CD4-positive, alpha-beta T cell treated with Interferon gamma for 1 hour (primary cell): ENCODE measurements at places on chromosomes 12 and 14.
A peak's percentile ranks its signal among the peaks of the same experiment; 100 is the strongest.

DNA sequence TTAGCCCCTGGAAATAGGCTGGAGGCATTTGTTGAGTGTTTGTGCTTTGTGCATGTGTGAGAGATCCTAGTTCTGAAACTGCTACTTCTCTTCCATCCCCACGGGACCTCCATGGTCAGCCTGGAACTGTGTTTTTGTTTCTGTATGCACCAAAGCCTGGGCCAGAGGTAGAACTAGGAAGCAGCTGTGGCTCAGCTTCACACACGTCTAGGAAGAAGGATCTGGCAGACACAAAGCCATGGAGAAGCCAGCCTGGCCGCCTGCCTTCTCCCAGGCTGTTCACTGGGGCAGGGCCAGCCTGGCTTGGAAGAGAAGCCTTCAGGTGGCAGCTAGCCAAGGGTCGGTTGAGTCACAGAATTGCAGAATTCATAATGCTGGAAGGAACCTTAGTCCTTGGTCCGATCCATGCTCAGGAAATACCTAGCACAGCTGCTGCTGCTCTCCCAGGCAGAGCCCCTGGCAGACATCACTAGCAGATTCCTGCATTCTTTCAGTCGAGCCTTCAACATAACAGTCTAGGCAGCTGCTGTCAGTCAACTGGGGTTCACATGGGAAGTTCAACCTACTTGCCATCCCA, 27.0 kb downstream of the RIN3 start:
- no peak for DNase-seq

DNA sequence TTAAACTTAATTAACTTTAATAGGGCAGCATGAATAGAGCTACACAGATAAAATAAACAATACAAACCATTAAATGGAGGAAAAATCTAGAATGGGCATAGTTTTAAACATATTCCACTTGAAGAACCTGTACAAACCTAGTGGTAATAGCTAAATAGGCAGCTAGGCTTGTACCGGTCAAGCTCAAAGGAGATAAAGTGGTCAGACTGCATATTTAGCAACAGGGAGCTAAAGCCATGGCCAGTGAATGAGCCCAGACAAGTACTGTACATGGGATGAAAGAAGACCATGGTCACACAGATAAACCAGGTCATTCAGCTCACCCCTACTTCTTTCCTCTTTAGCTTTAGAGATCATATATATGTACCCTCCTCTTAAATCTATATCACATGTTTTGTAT, 186.6 kb upstream of the KRR1 start:
- DNase-seq = no peak

- DNase-seq = no peak
Observed at GRCh38 chr14:29233188-29233587, 466.6 kb downstream of the FOXG1 start.

DNA sequence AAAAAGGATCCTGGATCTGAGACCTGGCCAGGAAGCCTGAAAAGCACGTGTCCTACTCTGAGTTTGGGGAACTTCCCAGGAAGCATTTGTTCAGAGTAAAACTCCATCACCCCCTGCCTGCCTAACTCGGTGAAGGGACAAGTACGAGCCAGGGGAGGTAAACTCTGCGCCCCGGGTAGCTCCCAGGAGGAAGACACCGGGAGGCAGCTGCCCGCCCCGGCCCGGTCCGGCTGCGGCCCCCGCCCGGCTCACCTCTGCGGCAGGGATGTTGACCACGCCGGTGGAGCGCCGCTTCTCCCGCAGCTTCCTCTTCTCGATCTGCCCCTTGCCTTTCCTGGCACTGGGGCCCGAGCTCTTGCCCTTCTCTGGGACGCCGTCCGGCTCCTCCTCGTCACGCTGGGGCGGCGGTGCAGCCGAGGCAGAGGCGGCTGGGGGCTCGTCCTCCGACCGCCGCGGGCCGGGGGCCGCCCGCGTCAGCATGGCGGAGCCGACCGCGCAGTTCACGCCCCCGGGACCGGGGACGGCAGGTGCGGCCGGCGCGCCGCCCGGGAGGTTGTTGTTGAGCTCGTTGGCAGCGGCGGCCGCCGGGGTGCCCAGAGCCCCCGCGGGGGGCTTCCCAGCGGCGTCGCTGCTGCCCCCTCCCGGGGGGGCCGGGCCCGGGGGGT, 1.2 kb downstream of the PAWR start:
- peak; percentile 7 for DNase-seq

GRCh38 chr12:56437430-56438176, 11.6 kb downstream of the TIMELESS start:
- DNase-seq = no peak

DNA sequence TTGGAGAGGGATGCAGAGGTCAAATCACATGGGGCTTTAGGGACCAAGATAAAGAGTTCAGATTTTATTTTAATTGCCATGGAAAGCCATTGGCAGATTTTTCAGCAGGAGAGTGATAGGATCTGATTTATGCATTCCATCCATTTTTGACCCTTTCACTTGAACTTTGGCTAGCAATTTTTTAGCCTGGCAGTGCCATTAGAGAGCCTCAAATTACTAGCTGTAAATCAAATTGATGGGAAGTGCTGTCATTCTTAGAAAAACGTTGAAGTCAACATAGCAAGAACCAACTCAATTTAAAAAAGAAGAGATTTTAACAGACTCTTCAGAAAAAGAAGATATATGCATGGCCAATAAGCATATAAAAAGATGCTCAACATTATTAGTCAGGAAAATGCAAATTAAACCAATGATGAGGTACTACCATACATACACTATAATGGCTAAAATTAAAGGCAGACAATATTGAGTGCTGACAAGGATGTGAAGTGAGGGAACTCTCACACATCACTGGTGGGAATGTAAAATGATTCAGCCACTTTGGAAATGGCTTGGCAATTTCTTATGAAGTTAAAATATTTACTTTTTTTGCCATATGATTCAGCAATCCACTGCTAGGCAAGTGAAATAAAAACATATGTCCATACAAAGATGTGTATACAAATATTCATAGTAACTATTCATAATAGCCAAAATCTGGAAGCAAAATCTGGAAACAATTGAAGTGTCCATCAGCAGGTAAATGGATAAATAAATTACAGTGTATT, 89.7 kb downstream of the PTCSC3 start:
- no peak for DNase-seq
